ENCODE measurements at places on chromosomes 5 and 9. TPM values are rescaled to one million over a fixed set of nuclear protein-coding genes. Genes with fewer than 3 reads are reported as not detected.

VCAN gene
- 234 TPM for total RNA-seq

CD274 gene
- total RNA-seq, result 19.5 TPM

OR1L8 gene
- total RNA-seq, result not detected

SV2C gene
- total RNA-seq, result under 0.01 TPM

IL3 gene
- total RNA-seq, result not detected

CNTNAP3 gene
- 23.7 TPM for total RNA-seq

NSG2 gene
- not detected for total RNA-seq

DCTN3 gene
- total RNA-seq, result 53.8 TPM

PCDHB5 gene
- total RNA-seq, result 0.33 TPM

ACTBL2 gene
- total RNA-seq, result 0.50 TPM

TRPM3 gene
- total RNA-seq, result 0.17 TPM
